ENCODE measurements at places on chromosomes 6 and 20. TPM values are rescaled to one million over a fixed set of nuclear protein-coding genes. Genes with fewer than 3 reads are reported as not detected.

RBPJL gene
- total RNA-seq, result not detected

JARID2 gene
- total RNA-seq, result 10.2 TPM

PSORS1C1 gene
- 5.7 TPM for total RNA-seq

PHACTR1 gene
- total RNA-seq, result 0.05 TPM

PPP1R16B gene
- 0.12 TPM for total RNA-seq

FAXC gene
- 6.3 TPM for total RNA-seq

SIM1 gene
- not detected for total RNA-seq

HLA-DRB5 gene
- not detected for total RNA-seq

Data from A549 treated with DMSO at 1 μM for 4 hours (cell line).